Stimulated activated CD8-positive, alpha-beta memory T cell treated with anti-CD3 and anti-CD28 coated beads, Interleukin-7, amount 100 ng/mL, for 4 hours (primary cell): ENCODE measurements at places on chromosomes 4 and X.

GRCh38 chrX:14039344-14039743 is 9.7 kb upstream of the GEMIN8 start:
- DNase-seq, result peak; percentile 21

- DNase-seq, result no peak
These were observed 15.8 kb downstream of the USP11 start for GRCh38 chrX:47248576-47248975.

GRCh38 chrX:53481816-53482465 is 47.8 kb upstream of the HSD17B10 start:
- peak; percentile 27 for DNase-seq

GRCh38 chrX:118156254-118156952 is 39.8 kb upstream of the KLHL13 start:
- no peak for DNase-seq

DNA sequence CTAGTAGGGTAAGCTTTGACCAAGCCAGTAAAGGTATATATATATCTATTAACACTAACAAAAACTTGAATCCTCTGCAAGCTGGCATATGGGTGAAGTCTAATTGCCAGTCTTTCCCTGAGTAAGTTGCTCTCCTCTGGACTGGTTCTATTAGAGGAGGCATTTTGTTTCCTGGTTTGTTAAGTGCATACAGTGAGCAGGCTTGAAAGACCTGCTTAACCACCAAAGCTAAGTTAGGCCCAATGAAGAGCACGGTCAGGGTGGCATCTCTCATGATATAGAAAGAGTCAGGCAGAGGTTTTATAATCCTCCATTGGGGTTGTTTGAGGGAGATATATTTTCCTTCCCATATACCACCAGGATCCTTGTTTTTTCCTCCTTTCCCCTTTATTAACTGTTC is 9.6 kb upstream of the AREG start:
- no peak for DNase-seq

GRCh38 chr4:184143770-184144564 is 73.7 kb downstream of the ENPP6 start:
- DNase-seq, result no peak

DNA sequence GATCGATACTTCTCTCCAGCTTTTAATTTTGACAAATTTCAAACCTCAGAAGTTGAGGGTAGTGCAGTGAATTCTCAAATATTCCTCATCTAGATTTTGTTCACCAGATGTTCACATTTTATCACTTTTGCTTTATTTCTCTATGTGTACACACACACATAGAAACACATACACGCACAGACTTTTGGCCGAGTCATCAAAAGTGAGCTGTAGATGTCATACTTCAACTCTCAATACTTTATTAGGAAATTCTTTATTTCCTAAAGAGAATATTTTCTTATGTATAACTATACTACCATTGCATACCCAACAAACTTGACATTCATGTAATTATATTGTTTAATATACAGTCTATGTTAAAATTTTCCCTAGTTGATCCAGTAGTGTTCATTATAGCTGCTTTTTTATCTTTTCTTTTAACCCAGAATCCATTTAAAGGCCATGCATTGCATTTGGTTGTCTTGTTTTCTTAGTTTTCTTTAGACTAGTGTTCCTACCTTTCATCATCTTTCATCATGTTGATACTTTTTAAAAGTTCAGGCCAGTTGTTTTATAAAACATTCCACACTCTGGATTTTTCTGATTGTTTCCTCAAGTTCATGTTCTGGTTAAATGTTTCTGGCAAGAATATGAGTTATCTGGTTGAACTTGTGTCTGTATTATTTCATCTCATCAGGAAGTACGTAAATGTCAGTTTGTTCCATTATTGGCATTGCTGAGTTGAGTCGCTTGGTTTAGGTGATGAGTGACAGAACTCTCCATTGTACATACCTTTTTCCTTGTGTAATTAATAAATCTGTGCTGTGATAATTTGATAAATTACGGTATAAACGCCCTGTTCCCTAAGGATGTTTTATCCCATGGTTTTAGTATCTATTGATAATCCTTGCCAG is 94.1 kb upstream of the TLR2 start:
- DNase-seq, result no peak

GRCh38 chr4:184168406-184169019 is 49.2 kb downstream of the ENPP6 start:
- no peak for DNase-seq

GRCh38 chrX:137573324-137574101 is 7.6 kb downstream of the ZIC3 start:
- no peak for DNase-seq

- DNase-seq, result no peak
These were observed 59.3 kb upstream of the UBQLN2 start for GRCh38 chrX:56503941-56504673.

GRCh38 chr4:87391576-87392054 is 627 bp upstream of the HSD17B11 start:
- no peak for DNase-seq

GRCh38 chr4:111871802-111872201 is 273.5 kb upstream of the FAM241A start:
- no peak for DNase-seq

GRCh38 chr4:13530823-13531624 is 13.3 kb downstream of the NKX3-2 start:
- DNase-seq, result no peak

GRCh38 chr4:179586460-179586859 is 2144.2 kb upstream of the AGA start:
- DNase-seq, result no peak

DNA sequence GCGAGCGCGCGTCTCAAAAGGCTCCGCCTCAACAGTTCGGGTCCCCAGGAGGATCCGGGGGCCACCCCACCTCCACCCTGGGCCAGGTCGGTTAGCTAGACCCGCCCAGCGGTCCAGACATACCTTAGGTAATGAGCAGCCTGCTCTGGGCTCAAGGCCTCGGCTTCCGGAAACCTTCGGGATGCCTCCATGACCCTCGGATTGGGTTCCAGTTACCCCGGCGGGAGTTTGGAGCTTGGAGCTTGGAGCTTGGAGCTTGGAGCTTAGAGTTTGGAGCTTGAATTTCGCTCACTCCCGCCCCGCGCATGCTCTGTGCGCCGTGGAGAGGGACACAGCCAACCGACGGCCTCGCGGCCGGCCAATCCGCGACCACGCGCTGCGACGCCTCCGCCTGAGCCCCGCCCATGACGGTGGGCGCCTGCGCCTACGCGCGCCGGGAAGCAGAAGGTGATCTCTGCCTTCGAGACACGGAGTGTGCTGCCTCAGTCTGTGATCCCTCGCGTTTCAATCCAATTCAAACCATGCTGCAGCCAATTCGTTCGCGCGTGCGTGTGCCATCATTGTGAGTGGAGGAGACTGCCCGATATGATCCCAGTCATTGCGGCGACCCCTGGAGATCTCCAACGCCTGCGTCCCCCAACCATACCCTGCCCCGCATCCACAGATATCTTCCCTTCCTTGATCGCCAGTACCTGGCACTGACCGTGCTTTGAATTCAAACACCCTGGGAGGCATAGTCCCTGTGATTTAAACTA is at the start of gene ERCC6L:
ERCC6L (minus strand) TSS at position 307 of the 755 bp plus-strand sequence; CDS start at position 191, 116 bp downstream.
- peak; percentile 78 for DNase-seq

- DNase-seq, result no peak
These were observed 60.6 kb downstream of the ANXA10 start for GRCh38 chr4:168152837-168153500.

DNA sequence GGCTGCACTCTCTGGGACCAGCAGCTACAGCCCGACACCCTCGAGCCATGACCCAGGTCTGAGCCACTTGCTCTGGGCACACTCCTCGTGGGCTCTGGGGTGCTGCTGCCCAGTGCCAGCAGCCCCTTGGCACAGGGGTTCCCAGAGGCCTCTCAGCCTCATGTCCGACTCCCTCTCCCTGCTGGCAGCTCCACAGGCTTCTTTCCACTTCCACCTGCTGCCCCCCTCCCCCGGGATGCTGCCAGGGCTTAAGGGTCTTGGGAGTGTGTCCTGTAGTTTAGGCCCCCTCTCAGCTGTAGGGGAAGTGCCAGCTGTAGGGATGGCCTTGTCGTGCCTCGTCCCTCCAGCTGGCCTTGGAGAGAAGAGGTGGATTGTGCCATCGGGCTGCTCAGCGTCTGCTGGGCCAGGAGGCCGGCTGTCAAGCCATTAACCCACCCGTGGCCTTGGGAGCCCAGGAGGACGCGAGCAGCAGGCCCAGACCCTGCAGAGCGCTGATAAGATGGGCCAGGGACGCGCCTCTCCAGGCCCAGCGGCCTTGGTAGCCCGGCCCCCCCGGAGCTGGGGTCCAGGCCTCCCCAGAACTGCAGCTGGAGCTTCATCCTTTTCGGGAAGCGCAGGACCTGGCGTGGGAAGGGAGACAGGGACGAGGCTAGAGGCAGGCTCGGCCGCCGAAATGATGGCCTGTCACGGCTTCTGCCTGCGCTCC is 1.0 kb upstream of the USP27X start:
- DNase-seq, result no peak

DNA sequence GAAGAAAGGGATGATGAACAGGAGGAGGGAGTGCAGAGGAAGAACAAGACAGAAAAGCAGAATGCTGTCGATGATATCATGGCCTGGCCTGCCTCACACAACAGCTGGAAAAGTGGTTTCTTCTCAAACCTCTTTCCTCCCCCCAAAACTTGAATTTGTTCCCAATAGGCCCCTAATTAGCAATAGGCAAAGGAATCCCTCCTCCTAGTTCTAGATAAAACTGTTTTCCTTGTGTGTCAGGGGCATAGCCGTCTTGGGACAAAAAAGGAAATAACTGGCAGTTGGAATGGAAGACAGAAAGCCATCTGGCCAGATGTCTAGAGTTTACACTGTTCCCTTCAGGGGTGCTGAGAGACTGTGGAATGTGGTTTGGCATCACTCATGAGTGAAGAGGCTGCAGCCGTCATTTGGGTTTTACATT is 177.8 kb upstream of the C1QTNF7 start:
- DNase-seq, result no peak

DNA sequence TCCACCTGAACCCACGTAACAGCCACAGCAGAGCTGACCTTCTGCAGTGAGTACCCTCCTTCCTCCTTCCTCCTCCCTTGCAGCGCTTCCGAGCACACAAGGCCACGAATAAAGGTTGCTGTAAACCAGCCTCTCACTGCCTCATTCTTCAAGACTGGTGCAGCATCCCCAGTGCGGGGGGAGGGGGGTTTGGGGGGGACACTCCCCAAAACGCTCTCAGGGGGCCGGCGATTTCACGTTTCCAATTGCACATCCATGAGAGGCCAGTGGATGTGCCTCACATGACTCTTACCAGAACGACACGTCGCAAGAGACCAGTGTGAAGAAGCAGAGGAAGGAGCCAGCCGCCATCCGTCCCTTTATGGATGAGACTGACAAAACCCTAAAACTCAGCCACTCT is 5.2 kb downstream of the DHRSX start:
- no peak for DNase-seq

- no peak for DNase-seq
These were observed 39.3 kb downstream of the CPE start for GRCh38 chr4:165418073-165418472.

- no peak for DNase-seq
These were observed 5.7 kb upstream of the PPEF2 start for GRCh38 chr4:75907966-75908365.

GRCh38 chr4:87038837-87039615 is 104.2 kb downstream of the AFF1 start:
- no peak for DNase-seq

DNA sequence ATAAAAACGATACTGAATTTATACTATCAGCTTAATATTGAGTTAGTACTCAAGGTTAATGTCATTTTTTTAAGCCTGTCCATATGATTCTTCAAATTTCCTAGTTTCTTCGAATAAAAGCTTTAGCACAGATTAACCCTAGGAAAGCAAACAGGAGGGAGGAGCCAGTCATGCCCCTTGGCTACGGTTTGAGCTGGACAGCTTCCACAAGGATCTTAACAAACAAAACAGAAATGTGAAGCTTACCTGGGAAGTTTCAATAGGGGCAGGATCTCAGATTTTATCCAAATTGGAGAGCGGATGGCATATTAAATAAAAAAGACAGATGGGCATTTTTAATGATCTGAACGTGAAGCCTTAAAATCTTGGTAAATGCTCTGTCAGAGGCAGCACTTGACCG is 2.3 kb downstream of the NWD2 start:
- DNase-seq, result no peak
